ENCODE measurements at places on chromosomes 2 and 18.
A peak's percentile ranks its signal among the peaks of the same experiment; 100 is the strongest.

- DNase-seq = no peak
Observed at GRCh38 chr18:62398291-62398690, 73.2 kb downstream of the TNFRSF11A start.

DNA sequence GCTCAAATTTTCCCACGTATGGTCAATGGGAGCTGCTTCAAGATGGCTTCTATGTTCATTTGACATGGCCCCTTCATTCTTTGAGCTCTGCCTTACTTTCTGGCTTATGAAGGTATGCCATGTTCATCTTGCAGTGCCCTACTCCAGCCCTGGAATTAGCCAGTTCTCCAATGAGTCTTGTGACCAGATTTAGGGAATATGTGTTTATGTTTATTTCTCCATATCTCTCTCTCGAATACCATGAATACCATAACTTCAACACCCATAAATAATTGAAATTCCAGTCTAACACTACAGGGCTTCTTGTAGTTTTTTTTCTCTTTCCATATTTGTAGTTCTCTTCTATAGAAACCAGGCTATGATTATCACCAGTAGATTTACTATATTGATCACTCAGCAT, 39.7 kb downstream of the EPB41L5 start:
- DNase-seq = no peak

- DNase-seq = no peak
Observed at GRCh38 chr2:237345891-237346640, 67.9 kb downstream of the COL6A3 start.

DNA sequence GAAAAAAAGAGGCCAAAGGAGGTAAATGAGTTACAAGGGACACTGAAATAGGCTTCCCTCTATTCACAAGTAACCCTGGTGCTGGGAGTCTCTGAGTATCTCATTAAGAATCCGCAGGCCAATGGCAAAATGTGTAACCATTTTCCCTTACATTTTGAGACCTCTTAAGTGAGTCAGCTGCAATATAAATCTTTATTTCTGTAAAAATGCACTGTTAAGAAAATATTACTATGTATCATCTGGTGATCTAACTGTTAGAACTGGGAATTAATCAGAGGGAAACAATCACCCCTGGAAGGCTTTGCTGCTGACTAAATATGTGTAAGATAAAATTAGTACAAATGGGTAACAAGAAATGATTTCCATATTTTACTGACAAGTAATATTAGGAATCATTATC, 483.1 kb upstream of the CHST9 start:
- DNase-seq = no peak

DNA sequence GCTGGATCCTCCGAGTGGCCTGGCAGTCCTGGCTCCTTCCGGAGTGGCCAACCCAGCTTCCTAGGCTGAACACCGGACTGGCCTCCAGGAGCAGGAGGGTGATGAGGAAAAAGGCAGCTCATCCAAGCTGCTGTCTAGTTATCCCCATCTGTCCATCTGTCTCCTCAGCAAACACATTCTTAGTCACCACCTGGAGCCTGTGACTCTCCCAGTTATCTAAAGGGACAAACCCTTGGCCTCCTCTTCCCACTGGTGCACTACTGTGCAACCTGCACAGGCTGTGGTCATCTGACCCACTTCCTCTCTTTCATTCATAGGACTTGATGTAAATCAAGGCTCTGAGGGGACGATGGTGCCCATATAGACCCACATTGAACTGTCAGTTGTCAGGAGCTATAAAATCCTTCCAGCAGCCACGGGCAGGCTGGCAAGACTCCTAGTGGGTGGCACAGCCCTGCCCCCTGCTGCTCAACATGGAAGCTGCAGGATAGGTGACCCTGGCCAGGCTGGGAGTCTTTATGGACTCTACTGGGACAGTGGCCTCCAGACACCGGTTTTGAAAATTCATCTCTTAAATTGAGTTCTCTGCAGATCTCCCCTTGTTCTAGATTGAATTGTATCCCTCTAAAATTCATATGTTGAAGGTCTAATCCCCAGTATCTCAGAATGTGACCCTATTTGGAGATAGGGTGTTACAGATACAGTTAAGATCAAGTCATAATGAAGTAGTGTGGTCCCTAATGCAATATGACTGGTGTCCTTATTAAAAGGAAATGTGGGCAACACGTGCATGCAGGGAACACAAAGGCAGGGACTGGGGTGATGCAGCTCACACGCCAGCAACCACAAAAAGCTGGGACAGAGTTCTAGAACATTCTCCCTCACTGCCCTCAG, 29.3 kb upstream of the DUSP2 start:
- peak; percentile 69 for DNase-seq

DNA sequence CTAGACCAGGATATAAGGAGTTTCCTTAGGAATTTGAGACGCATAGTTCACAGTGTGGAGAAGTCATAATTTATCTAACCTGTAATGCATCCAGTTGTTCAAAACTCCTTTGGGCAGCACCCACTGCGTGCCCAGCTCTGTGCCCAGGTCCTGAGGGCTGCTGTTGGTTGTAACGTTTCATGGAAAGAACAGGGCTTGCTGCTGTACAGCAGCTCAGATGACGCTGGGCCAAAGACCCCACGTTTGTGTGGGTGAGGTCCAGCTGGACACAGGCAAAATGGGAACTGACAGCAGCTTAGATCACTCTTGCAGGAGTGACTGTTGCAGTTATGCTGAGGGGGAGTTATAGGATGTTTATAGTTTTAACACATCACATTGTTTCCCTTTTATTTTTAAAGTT, 30.0 kb upstream of the HS6ST1 start:
- no peak for DNase-seq

- DNase-seq = no peak
Observed at GRCh38 chr18:79093986-79094385, 24.8 kb downstream of the ATP9B start.

- no peak for DNase-seq
Observed at GRCh38 chr2:124180635-124181034, 155.5 kb downstream of the CNTNAP5 start.

Data from activated CD8-positive, alpha-beta memory T cell treated with anti-CD3 and anti-CD28 coated beads for 48 hours (primary cell).